ENCODE measurements at places on chromosomes 12 and 14. TPM values are rescaled to one million over a fixed set of nuclear protein-coding genes. Genes with fewer than 3 reads are reported as not detected.

- peaks cover 4% of the 10 kb centered on the region for H3K4me1 ChIP-seq
- no peak overlapping the region for H3K27ac ChIP-seq
- H3K4me3 ChIP-seq = no peak overlapping the region
- H3K27me3 ChIP-seq = no peaks in the 10 kb centered on the region
- DNase-seq = no peak
Observed at GRCh38 chr14:92687681-92688433, 60.6 kb downstream of the LGMN start.

COCH gene
- total RNA-seq = not detected

HOXC10 gene
- not detected for total RNA-seq

SLC6A15 gene
- 2.6 TPM for total RNA-seq
